ENCODE measurements at places on chromosomes 3 and 15. TPM values are rescaled to one million over a fixed set of nuclear protein-coding genes. Genes with fewer than 3 reads are reported as not detected.

DNA sequence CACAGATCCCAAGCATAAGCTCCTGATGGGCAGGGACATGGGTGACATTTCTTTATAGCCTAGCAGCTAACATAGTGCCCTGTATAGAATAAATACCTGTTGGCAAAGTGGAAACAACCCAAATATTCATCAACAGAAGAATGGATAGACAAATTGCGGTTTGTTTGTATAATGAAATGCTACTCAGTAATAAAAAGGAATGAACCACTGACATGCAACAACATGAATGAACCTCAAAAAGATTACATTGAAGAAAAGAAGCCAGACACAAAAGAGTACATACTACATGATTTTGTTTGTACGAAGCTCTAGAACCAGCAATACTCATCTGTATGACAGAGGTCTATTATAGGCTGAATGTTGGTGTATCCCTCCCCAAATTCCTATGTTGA, 33.6 kb upstream of the GALNT15 start:
- DNase-seq: no peak

The SPATA12 gene
- not detected for total RNA-seq

The UCN2 gene
- total RNA-seq: not detected

The GOLGA6L4 gene
- total RNA-seq: 0.96 TPM

DNA sequence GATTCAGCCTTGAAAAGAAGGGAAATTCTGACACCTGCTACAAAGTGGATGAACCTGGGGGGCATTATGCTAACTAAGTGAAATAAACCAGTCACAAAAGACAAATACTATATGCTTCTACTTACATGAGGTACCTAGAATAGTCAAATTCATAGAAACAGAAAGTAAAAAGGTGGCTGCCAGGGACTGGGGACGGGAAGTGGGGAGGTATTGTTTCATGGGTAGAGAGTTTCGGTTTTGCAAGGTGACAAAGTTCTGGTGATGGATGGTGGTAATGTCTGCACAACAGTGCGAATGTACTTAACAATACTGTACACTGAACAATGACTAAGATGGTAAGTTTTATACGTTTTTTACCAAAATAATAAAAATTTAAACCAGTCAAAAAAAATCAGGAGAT, 4.8 kb downstream of the IDH2 start:
- peak; percentile 89 for DNase-seq

The NOX5 gene
- total RNA-seq: 0.06 TPM

The A4GNT gene
- not detected for total RNA-seq

DNA sequence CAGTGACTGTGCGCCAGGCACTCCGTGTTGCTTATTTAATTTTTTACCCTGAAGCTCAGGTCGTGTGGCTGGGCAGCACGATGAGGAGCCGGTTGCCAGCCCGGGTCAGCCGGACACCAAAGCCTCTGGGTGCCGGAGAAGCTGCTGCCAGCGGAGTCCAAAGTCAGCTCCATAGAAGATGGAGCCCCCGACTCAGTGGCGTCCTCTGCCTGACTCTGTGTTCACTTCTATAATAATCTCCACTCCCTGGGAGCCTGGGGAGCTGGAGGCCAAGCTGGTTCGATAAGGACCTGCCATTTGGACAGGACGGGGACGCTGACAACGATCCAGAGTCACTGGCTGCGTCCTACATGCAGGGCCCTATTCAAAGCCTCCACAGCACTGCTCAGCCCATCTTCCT, 78.6 kb downstream of the VGLL4 start:
- no peak for DNase-seq

The PIGBOS1 gene
- total RNA-seq: 14.3 TPM

DNA sequence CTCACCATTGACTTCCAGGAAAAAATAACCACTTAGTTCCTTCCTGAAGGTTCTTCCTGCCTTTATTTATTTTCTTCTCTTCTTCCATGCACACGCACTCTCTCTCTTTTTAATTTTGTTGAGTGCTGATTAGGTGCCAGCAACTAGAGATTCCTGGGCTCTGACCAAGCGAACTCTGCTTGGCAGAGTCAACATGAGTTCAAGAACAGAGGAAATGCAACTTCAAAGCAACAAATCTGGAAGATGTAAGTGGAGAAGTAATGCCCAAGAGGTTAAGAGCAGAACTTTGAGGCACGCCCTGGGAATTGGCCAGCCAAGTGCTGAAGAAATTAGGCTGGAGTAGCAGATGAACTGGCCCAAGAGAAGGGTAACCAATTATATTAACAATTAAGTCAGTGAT, 8.5 kb downstream of the ERC2 start:
- DNase-seq: no peak

The PXK gene
- 61.7 TPM for total RNA-seq

DNA sequence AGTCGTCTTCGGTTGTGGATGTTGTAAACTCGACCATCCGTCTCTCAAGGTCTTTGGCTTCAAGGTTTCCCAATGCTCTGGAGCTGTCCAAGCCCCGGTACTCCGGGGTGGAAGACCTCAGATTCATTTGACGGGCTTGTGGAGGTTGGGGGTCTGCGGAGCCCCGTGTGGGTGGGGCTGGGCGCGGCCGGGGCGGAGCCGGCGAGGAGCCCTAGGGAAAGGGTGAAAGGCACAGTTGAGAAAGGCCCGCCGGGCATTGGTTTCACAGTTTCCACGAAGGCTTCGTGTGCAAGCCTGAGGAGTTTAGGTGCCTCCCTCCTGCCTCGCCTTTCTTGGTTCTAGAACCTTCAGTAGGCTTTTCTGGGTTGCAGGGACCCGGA, 360 bp upstream of the MGA start:
- no peak for DNase-seq

DNA sequence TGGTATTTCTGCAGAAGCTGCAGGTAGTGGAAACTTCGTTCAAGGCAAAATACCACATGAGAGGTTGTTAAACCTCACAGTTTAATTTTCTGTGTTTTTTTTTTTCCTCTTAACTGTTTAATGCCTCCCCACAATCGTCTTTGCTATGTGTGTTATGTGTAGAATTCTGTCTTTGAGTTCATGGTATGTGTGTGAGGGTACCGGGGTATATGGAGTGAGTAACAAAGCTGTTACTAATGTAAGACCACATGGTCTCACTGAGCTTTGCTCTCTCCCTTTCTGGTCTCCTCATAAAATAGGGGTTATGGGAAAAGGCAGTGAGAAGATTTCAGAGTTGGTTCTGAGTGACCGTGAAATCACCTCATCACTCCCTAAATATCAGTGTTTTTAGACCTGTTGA, 143.6 kb downstream of the USP13 start:
- DNase-seq: no peak

GRCh38 chr3:188742755-188743550, 428.8 kb upstream of the TPRG1 start:
- no peak for DNase-seq

- DNase-seq: no peak
These were observed 19.7 kb upstream of the ZNF280D start for GRCh38 chr15:56752986-56753385.

GRCh38 chr15:96312641-96313335, 17.7 kb upstream of the NR2F2 start:
- DNase-seq: no peak

Data from activated CD8-positive, alpha-beta memory T cell treated with anti-CD3 and anti-CD28 coated beads, Interleukin-2, amount 10 ng/mL, durations not matched to agents 7 days and 5 days (primary cell).